NCI-H774 (cell line): ENCODE measurements at places on chromosomes 2 and 18.

DNA sequence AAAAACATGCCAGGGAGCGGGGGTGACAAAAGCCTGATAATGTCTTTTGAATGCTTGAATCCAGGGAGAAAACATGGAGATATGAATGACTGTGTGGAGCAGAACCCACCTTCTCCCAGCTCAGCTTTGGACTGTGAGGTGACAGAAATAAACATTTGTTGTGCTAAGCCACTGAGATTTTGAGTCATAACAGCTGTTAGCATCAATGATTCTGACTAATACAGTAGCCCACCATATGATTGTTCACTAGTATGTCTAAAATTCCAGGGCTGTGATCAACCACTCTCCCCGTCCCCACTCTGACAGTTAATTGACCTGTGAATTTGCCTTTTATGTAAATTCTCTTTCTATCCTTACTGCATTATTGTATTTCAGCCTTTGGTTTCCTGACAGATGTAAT lies 69.1 kb downstream of the PDK1 start:
- no peak for DNase-seq

DNA sequence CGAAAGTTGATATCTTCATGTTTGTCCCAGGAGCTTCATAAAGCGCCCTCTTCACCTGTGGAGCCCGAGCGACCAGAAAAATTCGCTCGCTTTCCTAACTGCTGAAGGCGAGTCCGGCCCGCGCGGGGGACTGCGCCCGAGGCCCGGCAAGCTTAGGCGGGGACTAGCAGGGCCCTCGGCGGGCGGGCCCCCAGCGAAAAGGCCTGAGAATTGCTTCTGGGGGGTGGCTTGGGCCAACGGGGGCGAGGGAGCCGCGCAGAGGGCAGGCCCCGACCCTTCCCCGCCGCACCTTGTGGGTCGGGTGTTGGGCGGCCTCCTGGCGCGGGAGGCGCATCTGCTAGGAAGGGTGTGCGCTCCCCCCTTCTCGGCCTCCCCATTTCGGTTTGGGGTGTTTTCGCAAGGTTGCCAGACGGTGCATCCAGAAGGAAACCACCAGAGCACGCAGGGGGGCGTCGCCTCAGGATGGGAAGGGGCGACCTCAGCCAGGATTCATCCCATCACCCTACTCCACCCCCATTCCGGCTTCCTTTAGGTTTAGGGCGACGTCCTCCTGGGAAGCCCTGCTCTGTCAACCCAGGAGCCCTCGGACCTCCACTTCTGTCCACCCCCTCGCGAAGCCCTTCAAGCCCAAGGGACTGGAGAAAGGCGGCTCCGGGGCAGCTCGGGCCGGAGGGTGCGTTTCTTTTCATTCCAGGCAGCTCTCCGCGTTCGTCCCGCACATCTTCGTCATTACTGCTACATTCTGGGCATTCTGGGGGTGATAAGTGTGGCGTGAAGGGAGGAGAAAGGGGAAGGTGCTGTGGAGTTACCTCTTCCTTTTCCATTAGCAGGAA lies 9.1 kb downstream of the SP9 start:
- DNase-seq: no peak

DNA sequence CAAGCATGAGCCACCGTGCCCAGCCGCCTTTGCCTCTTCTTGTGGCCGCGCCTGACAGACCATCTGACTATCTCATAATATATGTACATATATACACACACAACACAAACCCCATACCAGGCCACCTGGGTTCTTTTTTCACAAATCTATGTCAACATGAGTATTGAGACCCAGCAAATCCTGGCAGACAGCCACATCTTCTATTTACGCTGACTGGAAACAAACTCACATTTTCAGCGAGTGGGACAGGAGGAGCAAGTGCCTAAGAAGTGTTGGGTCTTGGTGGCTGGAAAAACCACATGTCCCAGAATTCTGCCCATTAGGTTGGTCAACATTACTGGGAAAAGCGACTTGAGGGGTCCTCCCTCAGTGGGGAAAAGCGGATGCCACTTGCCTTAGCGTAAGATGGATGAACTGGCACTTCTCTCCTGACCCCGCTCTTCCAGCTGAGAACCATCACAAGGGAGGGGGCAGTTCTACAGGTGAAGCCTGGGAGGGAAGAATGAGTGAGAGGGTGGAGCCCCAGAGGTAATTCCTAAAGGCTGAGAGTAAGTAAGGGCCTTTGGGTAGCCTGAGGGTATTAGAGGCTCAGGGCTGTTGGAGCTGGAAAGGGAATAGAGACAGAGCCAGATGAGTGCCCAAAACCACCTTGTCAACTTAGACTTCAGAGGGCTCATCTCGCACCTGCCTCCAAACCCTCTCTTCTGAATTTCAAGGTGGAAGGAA lies 1.9 kb downstream of the SCYGR3 start:
- peak; percentile 35 for DNase-seq

GRCh38 chr2:168961450-168962229 lies 60.5 kb downstream of the G6PC2 start:
- peak; percentile 49 for DNase-seq

DNA sequence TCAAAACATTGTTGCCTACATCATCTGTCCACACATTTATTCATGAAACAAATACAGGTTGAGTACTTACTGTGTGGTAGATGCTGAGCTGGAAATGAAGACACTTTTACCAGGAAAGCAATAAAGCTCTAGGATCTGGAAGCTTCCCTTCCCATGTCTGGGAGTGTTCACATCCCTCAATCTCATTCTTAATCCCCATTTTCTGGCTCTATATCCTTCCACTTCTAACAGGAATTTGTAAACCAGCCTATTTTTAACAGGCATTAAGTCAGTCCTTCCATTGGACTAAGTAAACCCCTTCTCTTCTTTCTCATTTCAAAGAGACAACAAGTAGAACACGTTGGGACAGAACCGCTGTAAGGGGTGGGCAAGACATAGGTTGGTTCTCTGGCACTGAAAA lies 589.5 kb downstream of the ARHGAP15 start:
- DNase-seq: no peak

DNA sequence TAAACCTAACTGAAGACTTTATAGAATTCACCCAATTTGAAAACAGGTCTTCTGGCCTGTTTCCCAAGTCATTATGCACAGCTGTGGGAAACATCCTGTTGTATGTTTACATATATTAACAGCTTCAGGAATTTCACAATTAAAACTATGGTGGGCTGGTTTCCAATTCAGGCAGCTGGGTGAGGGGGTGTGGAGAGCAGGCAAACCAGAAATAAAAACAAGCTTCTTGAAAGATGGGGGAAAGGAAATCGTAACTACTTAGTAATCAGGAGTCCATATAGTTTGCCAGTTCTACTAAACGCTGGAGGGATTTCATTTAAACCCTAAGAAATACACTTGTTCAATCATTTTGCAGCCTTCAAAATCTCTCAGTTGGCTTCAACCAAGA lies 22.8 kb downstream of the ATP8B1 start:
- no peak for DNase-seq

- no peak for DNase-seq
These were observed 204.8 kb downstream of the MBD2 start for GRCh38 chr18:54019641-54020040.

DNA sequence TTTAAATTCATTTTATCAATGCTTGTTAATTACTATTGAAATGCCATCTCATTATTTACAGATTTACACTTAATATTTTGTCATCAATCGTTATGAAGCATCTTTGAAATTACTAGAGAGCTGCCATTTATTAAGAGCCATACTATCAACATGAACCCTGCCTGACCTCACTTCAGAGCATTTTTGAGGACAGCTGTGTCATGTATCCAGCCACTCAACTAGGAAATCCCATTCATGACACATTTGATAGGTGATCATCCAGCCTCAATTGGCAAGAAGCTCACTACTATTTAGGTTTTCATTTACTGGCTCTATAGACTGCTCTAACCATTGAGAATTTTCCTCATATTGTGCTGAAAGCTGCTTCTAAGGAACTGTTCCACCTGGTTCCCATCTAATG lies 40.6 kb upstream of the TLK1 start:
- peak; percentile 59 for DNase-seq

DNA sequence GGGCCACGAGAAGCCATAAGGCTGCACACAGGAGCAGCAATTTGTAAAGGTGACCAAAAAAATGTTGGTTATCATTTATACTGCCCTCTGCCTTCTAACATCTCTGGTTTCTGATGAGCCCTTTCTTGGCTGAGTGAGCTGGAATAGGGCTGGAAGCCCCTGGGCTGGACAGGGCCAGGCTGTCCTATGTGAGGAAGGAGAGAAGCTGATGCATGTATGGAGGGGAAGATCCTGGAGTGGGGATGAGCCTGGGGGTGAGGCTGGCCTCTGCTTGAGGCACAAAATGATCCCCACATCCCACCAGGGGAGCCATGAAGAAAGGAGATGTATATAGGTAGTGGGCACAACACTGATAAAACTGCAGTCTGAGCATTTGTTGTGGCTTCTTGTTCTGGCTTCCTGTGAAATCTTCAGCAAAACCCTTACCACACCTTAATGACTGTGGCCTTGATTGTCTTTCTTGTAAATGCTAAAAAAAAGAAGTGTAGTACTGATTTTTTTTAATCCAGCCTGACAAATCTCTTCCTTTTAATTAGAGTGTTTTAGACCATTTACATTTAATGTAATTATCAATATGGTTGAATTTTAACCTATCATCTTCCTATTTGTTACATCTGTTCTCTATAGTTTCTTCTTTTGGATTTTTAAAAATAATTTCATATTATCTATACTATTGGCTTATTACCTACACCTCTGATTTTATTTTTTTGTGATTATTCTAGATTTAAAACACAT lies 5.6 kb downstream of the SNED1 start:
- no peak for DNase-seq

- no peak for DNase-seq
These were observed 221.8 kb downstream of the FHOD3 start for GRCh38 chr18:36519358-36519757.

- DNase-seq: peak; percentile 31
These were observed 107.4 kb upstream of the ID2 start for GRCh38 chr2:8574196-8575037.

- DNase-seq: peak; percentile 20
These were observed 11.6 kb downstream of the TRPM8 start for GRCh38 chr2:233928594-233929351.

GRCh38 chr18:12041561-12041960 lies 52.1 kb upstream of the ANKRD62 start:
- DNase-seq: no peak

DNA sequence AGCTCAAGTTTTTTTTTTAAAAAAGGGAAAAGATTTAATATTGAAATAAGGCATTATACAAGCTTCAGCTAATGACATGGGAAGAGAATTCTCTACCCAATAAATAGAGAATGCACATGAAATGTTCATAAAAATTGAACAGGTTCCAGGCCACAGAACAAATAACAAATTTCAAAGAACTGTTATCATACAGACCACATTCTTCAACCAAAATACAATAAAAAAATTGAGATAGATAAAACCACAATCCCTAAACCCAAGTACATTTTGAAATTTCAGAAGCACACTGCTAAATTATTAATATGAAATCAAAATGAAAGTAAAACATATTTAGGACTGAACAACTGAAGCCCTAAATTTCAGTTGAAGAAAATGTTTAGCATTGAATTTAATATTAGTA lies 89.6 kb downstream of the BCL2 start:
- no peak for DNase-seq
